ENCODE measurements at places on chromosomes 16 and 17.

GRCh38 chr17:73932216-73932749, 271.2 kb upstream of the RPL38 start:
- no peak for DNase-seq

GRCh38 chr17:632560-632959, 82.1 kb downstream of the VPS53 start:
- no peak for DNase-seq

- no peak for DNase-seq
Measured at GRCh38 chr17:19573075-19573474, 39.4 kb downstream of the SLC47A1 start.

DNA sequence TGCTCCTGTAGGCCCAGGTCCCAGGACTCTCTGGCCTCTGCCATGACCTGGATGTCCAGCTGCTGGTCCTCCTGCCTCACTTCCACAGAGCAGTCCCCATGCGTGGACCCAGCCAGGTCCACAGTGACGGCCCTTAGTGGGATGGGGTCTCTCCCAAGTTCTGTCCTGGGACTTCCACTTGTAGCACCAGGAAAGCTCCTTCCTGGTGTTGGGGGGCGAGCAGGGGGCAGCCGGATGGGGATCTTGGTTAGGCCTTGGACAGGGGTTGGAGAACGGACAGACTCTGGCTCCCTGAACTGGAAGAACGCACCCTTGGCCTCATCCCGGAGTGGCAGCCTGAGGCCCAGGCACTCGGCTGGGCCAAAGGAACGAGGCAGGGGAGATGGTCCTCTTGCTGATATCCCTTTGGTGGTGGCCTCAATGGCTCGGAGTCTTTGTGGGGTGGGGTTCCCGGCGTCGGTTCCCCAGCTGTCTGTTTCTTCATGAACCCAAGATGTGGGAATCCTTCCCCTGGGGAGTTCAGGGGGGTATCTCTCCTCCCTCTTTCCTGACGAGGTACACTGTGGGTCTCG, 7.2 kb downstream of the GAS2L2 start:
- no peak for DNase-seq

DNA sequence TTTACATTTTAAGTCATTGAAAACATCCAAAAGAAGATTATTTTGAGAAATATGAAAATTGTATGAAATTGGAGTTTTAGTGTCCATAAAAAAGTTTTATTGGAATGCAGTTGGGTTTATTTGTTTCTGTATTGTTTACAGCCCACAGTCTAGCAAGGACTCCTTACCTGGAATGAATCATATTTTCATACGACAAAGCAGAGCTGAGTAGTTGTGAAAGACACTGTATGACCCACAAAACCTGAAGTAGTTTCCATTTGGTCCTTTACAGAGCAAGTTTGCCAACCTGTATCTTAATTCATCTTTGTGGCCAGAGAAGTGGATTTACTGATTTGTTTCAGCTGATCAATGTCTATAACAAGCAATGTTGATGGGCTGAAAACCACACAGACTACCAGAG, 10.3 kb downstream of the CCL18 start:
- no peak for DNase-seq

DNA sequence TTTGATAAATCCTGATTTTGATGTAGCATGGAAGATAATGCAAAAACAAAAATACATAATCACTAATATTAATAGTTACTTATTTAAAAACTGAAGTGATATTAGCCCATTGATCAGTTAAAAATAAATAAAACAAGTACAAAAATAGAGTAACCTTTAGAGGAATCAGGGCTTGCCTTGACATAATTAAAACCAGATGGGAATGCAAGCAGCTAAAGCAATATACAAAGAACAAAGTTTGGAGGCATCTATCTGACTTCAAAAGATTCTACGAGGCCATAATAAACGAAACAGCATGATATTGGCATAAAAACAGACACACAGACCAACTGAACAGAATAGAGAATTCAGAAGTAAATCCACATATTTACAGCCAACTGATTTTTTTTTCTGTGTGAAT, 15.0 kb upstream of the HEATR3 start:
- DNase-seq = no peak

DNA sequence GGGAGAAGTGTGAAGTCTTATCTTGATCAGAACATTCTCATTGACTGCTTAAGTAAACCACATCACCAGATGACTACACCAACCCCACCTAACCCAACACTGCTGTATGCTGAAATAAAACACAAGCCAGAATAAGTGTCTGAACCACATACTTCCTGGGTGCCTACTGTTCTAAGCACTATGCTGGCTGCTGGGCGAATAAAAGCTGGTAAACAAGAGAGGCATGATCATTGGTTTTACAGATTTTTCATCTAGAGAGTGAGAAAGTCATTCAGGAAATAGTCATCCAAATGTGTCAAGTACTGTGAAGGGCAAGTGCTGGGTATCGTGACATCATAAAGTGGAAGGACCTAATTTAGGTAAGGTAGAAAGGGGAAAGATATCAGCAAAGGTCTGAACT, 199.0 kb upstream of the SOX9 start:
- no peak for DNase-seq

- DNase-seq = no peak
Measured at GRCh38 chr17:80816241-80817103, 175.2 kb upstream of the CHMP6 start.

- no peak for DNase-seq
Measured at GRCh38 chr17:30235386-30236296, at the start of gene SLC6A4. SLC6A4 (minus strand) TSS chr17:30235697; CDS start chr17:30221958, 13,739 bp downstream.

- no peak for DNase-seq
Measured at GRCh38 chr17:6070913-6071511, 833 bp downstream of the WSCD1 start.

- peak; percentile 43 for DNase-seq
Measured at GRCh38 chr17:47694581-47695428, 844 bp downstream of the TBKBP1 start.

DNA sequence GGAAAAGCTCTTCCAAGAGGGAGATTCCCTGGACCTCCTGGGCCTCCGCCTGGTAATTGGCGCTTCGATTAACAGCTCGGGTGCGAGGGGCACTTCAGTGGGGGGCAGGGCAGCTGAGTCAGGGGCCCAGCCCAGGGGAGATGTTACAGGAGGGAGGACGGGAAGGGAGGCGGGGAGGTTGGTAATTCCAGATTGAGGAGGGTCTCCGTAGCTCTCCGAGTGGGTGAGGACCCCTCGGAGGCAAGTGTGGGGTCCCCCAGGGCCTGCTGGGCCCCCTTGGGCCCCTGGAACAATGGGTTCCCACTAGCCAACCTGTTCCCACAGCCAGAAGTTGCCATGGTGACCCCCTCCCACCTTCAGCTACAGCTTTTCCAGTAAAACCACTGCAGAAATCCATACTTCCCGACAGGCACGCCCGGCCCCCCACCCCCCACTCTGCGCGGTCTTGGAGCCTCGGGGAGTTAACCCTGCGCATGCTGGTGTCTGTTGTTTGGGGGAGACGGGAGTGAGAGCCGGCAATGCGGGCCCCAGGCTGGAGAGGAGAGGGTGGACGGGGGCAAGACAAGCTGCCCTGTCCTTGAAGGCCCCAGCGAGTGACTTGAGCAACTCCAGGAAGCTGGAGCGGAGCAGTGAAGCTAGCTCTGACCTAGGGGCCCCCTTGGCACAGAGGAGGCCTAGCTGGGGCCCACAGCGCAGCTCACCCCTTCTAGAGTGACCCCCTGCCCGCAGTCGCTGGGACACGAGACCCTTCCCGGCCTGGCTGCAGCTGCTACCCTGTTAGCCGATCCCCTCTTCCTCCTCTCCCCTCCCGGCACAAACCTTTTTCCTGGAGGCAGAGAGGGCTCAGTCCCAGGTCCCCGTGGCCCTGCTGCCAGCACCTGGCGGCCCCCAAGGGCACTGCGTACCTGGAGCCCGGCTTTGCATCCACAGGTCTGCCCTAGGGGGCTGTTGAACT, 37.8 kb downstream of the TMEM235 start:
- no peak for DNase-seq
